ENCODE measurements at places on chromosomes 1 and 21.

GRCh38 chr1:34398916-34399275 lies 222.2 kb downstream of the C1orf94 start:
- DNase-seq, result no peak

DNA sequence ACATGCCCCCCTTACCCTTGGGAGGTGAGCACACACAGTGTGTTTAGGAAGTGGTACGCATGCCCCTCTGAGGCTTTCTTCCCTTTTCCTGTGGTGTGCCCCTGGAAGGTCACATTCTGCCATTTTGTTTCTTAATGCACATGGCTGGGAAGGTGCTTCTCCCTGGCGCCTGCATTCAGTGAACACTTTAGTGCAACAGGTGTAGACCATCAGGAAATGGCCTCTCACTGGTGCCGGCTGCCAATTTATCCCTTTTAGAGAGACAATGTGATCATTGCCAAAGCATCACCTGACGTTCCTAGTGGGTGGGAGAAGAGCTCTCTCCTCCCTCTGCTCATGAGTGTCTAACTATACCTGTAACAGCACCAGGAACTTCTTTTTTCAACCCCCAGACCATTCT lies 51.8 kb upstream of the PDE9A start:
- DNase-seq, result no peak

GRCh38 chr1:164625004-164625617 lies 66.1 kb downstream of the PBX1 start:
- no peak for DNase-seq

- no peak for DNase-seq
These were observed 135.5 kb downstream of the TGFB2 start for GRCh38 chr1:218480588-218481099.

GRCh38 chr1:23524716-23525401 lies 6.2 kb downstream of the E2F2 start:
- DNase-seq, result no peak

DNA sequence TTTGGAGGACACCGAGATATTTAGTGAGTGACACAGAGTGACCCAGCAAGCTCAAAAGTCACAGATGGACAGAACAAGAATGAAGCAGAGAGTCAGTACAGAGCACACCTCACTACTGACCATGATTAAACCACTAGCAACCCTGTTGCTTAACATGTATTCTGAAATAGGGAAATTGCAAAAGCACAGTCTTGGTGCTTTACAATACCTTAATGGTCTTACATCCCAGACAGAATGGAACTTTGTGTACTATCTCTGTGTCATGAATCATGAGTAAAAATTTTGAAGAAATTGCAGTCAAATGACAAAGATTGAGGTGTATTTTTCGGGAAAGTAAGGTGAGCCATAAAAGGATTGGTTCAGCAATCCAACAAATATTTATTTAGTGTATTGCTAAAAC lies 2.7 kb upstream of the SAMSN1 start:
- no peak for DNase-seq

GRCh38 chr1:99661780-99662179 lies 15.9 kb downstream of the PALMD start:
- no peak for DNase-seq

GRCh38 chr1:160403244-160403643 lies 2.9 kb downstream of the VANGL2 start:
- no peak for DNase-seq

DNA sequence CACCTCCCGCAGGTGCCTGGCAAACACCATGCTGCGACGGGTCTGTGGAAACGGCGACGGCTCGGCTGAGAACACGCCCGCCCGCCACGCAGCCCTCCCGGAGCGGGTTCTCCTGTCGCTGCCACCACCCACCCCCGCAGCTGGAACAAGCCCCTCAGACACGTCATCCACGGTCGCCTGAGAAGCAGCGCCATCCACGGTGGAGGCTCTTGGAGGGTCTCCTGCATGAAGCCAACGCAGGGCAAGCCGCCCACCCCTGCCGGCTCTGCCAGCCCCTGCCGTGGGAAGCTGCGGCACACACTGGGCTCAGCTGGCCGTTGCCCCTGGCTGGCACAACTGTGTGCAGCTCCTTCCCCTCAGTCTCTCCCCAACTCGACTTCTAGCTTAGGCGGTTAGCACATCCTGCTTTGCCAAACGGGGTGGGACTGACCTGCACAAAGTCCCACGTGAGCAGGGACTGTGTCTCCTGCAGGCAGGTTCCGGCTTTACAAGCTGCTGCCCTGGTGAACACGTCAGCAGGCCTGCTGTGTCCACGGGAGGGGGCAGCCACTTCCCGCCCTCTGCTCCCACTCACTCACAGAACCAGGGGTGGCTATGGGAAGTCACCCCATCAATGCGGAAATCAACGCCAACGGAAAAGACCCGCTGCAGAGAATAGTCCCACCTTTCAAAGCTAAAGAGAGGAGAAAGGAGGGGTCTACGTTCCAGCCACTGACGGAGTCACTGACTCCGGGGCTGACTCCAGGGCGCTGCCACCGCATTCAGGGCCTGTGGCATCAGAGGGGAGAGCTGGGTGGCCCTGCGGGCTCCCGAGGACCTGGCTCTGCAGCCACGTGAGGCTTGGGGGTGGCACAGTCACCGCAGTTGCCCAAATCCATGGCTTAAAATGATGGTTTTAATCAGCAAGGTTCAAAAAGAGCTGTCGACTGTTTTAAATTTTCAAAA lies 10.3 kb downstream of the POFUT2 start:
- no peak for DNase-seq

DNA sequence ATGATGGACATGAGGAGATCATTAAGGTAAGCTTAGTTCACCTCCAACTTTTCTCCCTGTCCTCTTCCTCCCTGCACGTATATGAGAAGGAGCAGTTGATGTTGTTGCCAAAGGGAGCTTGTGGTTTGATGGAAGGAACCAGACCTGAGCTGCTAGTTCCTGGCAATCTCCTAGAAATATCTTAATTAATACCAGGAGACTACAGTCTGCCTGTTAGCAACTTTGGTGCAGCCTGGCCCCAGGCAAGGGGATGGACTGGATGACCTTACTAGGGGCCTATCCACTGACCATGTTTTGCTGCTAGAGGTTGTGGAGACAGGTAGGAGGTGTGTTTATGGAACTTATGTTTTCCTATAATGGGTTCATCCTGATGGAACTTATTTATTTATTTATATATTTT lies 22.6 kb downstream of the TUFT1 start:
- DNase-seq, result no peak

GRCh38 chr1:89098857-89099256 lies 27.1 kb downstream of the GBP2 start:
- no peak for DNase-seq

Measured in activated naive CD8-positive, alpha-beta T cell treated with anti-CD3 and anti-CD28 coated beads for 36 hours (primary cell).